ENCODE measurements at places on chromosomes 5 and 9.

DNA sequence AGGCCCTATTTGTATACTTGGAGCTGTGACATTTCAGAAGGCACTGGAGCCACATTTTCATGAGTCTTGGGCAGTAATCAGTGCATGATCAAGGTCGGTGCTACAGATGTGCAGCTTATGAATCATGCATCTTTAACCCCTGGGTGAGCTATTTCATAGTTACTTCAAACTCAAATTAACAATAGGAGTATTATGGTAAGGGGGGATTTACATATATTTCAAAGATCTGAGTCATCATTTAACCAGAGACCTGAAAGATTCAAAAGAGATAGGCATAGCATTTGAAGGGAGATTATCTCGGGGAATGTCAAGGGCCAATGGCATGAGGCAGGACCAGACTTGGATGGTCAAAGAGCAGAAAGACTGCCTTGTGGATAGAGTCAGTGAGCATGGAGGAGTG lies 169.0 kb upstream of the GRIN3A start:
- no peak for DNase-seq

- DNase-seq, result peak; percentile 37
Measured at GRCh38 chr9:69168709-69169217, 5.3 kb upstream of the TJP2 start.

GRCh38 chr9:14279671-14280070 lies 34.3 kb downstream of the NFIB start:
- no peak for DNase-seq

DNA sequence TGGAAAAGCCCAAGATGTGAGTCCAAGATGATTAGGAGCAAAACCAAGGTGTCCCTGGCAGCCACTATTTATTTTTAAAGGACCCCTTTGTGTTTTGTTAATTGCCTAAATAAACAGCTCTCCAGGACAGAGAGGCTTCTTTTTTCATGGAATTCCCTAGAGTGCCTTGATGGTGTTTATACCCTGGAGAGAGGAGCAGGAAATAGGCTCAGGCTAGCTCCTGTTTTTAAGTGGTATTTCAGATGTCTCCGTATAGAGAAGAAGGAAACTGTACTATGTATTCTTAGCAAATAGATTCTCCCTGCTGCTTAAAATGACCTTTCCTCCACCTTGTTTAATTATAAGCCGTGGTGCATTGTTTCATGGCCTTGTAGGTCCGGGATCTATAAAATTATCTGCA lies 292.4 kb downstream of the CD180 start:
- DNase-seq, result no peak

DNA sequence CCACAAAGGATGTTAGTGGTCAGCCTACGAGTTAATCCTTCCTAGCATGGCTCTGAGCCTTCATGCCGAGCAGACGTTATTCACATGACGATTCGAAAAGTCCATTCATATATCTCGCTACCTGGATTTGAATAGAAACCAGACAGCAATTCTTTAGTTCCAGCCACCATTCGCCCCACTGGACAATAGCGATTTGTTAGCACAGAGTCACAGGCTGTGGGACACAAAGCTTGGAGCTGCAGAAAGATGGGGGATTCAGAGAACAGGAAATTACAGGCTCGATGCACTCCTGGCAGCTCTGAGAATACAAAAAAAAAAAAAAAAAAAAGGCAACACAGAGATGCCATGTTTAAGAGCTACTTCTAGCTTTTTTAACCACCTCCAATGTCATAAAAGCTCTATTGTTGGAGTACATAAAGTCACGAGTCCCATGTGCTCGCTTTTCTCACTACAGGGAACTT lies 110.7 kb downstream of the NR6A1 start:
- no peak for DNase-seq

DNA sequence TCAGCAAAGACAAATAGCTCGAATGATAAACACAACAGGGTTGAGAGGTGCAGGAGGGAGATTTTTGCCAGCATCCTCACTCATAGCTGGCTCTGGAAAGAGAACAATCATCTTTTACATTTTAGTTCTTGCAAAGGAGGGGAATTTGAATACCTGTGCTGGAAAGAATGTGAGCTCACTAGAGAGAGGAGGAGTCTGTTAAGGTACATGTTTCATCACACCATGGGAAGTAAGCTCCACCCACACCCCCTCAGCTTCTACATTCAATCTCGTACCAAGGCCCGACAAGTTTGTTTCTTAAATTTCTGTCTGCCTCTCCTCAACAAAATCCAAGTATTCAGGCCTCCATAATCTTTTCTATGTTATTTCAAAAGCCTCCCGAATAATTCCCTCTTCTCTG lies 254.6 kb downstream of the BRINP1 start:
- DNase-seq, result no peak

DNA sequence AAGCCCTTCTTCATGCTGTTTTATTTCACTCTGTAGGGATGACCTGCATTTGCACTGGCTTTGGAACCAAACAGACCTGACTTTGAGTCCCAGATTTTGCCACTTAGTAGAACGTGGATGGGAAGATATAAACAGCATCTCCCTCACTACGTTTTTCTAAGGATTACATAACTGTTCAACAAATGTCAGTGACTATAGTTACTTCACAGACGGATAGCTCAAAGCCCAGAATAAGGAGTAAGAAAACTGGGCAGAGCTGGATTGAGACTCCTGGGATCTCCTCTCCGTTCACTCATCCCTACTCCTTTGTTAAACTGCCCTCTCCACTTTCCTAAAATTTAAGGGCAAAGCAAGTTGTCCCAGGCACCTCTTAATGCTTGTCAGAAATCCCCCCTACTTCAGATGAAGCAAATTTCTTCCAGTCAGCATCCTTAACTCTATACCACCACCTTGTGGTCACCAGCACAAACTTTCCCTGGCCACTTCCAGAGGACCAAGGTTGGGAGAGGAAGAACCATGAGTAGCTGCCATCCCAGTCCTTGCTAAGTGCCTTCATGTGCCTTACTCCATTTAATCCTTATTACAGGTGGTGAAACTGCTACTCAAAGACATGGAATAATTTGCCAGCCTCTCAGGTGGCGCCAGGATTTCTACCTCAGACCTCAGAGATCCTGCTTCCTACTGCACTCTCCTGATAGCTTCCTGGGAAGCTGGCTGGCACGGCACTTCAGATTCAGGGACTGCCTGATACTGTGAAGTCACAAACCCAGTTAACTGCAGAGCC lies 38.4 kb downstream of the EGR1 start:
- DNase-seq, result no peak

- no peak for DNase-seq
Measured at GRCh38 chr5:6110441-6111005, 267.8 kb downstream of the MED10 start.

- no peak for DNase-seq
Measured at GRCh38 chr5:97071993-97072392, 70.4 kb downstream of the LIX1 start.

DNA sequence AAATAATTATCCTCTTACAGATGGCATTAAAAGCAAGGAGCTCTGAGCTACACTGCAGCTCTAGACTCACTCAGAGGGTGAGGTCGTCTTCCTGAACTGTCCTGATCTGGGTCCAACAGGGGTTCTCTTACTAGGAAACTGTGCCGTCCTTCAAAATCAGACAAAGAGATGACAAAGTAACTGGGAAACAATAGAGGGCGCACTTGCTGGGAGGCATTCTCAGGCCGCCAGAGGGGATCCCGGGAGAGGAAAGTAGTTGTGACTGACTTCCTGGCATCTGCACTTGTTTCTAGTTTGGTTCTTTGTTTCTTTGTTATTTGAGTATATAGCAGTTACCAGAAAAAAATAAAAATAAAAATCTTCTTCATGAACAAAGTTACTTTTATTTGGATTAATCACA lies 142.9 kb upstream of the MSX2 start:
- no peak for DNase-seq

GRCh38 chr5:130109152-130109551 lies 204.9 kb downstream of the CHSY3 start:
- no peak for DNase-seq

- DNase-seq, result no peak
Measured at GRCh38 chr9:103999375-104000062, 94.6 kb upstream of the SMC2 start.

DNA sequence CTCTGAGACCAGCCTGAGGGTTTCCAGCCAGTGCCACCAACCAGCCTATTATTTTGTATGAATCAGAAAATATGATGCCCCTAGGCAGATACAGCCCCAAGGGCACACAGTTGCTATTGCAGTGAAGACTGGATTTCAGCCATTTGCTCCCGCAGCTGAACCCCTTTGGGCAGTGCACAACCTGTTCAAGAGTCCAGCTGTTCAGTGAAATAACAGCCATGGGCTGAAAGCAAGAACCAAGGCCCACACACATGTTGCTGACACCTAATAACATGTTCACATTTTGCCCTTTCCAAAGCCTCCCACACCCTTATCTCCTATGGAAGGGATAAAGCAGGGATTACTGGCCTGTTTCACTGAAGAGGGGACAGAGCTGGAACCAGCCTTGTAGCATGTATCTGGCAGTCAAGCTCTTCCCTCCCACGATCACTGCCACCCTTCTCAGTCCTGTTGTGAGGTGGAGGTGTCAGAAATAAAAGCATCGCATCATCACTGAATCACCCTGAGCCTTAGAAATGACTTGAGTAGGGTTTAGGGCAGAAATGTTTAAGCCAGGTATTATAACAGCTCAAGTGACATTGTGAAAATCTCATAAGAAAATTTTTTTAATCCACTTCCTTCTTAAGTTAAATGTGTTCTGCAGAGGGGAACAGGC lies 137.1 kb upstream of the FSTL4 start:
- no peak for DNase-seq

- DNase-seq, result no peak
Measured at GRCh38 chr9:104841601-104842141, 77.7 kb downstream of the NIPSNAP3B start.

DNA sequence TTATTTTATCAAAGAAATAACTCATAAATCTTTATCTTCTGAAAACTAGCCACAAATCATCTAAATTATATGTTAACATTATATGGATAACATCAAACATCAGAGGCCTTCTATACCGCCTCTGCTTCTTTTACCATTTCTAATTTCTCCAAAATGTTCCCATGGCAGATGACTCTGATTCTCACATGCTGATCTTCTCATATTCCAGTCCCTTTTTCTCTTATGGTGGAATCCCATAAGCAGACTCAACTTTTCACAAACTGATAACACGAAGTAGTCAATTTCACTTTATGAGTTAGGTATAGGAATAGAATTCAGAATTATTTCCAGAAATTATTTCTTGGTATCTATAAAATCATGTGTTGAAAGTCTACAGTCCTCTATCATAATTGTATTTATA lies 212.3 kb downstream of the ENC1 start:
- no peak for DNase-seq

- no peak for DNase-seq
Measured at GRCh38 chr9:34709196-34709978, 549 bp downstream of the CCL21 start.

- no peak for DNase-seq
Measured at GRCh38 chr9:5630081-5630507, 1.2 kb downstream of the RIC1 start.

GRCh38 chr9:137140151-137141012 lies 1.4 kb downstream of the GRIN1 start:
- DNase-seq, result no peak

- no peak for DNase-seq
Measured at GRCh38 chr9:4923580-4924544, 61.2 kb upstream of the JAK2 start.

- DNase-seq, result no peak
Measured at GRCh38 chr9:130177898-130178805, 5.9 kb downstream of the NCS1 start.

DNA sequence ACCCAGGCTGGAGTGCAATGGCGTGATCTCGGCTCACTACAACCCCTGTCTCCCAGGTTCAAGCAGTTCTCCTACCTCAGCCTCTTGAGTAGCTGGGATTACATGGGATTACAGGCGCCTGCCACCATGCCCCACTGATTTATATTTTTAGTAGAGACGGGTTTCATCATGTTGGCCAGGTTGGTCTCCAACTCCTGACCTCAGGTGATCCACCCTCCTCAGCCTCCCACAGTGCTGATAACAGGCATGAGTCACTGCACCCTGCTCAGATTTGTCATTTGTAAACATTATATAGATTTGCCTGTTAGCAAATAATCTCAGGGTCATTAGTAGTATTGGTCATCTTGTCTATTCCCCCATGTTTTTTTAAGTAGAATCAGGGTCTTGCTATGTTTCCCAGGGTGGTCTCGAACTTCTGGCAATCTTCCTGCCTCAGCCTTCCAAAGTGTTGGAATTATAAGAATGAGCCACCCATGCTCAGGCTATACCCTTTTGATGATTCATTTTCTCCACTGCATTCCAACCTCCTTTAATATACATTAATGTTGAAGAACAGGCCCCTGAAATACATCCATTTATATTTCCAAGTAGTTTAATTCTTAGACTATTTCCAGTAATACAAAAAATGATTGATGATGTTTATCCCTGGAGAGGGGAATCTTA lies 17.3 kb downstream of the CENPH start:
- DNase-seq, result no peak

GRCh38 chr5:118919016-118919415 lies 69.3 kb downstream of the DTWD2 start:
- no peak for DNase-seq

GRCh38 chr5:35803191-35803651 lies 53.5 kb upstream of the IL7R start:
- no peak for DNase-seq

DNA sequence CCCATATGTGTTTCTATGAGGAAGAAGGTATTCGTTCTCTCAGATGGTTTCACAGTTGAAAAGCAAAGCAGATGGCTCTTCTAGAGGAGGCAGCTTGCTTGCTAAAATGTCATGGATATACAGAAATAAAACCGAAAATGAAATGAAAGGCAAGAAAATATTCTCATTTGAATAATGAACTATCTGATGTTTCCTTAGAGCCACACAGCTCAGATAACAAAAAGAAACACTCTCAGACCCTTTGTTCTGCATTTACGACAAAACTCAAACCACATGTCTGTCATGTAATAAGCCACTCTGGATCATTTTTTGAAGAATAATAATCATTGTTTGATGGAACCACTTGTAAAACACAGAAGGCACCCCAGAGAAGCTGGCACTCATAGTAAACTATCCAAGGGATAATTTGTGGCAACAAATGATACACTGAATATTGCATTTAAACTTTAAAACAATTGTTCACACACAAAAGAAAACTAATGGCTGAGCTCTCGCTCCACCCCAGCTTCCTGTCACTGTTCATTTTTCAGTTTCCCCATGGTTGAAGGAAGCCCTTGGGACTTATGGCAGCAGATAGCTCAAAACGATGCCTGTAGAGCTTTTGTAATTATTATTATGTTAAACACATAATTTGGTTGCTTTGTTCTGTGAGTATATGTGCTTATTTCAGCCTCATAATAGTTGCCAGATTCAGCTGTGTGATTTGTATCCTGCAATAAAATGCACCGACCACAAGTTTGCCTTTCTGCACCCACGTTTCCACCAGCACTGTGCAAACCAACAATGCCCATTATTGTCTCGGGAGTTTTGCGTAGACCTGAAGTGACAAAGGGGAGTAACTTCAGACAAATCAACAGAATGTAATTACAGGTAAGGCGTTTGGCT lies 256.0 kb downstream of the TMEM167A start:
- DNase-seq, result no peak
